AG10803 (cell line): ENCODE measurements at places on chromosomes 4 and X.

- DNase-seq = no peak
Measured at GRCh38 chr4:42398171-42398870, 1.0 kb downstream of the SHISA3 start.

GRCh38 chr4:87540146-87541058 is 11.2 kb upstream of the SPARCL1 start:
- peak; percentile 50 for DNase-seq

DNA sequence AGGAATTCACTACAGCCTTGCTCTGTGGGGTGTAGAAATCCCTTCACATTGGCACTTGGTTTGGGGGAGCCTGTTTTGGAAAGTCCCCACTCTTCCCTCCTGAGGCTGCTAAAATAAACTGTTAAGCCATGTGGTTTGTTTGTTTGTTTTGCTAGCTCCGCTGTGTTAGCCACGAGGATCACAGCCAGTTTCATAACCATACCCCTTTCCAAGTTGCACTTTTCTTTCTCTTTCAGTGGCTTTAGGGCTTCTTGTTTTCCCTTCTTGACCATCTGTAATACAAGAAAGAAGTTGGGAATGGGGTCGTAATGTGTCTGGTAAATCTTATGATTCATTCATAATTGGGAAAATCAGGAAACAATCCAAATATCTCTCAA is 24.8 kb upstream of the UXT start:
- no peak for DNase-seq

DNA sequence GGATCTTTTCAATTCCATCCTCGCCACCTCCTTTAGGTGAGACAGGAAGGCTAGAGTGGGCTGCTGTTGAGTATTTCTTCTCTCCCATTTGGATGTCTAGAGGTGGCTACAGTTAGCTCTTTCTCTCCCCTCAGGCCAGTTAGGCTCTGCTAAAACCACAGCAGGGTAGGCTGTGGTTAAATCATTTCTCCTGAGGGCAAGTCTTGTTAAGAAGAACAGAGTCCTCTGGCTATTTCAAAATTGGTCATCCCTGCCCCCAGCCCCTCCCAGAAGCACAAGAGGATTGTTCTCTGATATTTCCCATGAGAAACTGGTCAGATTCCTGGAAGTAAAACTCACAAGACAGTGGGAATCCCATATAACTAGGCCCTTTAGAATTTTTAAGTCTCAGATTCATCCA is 1359.5 kb downstream of the TECRL start:
- DNase-seq = no peak

- no peak for DNase-seq
Measured at GRCh38 chr4:138655985-138656384, 359.6 kb upstream of the NOCT start.

GRCh38 chrX:142001934-142002333 is 98.2 kb downstream of the MAGEC1 start:
- DNase-seq = no peak

DNA sequence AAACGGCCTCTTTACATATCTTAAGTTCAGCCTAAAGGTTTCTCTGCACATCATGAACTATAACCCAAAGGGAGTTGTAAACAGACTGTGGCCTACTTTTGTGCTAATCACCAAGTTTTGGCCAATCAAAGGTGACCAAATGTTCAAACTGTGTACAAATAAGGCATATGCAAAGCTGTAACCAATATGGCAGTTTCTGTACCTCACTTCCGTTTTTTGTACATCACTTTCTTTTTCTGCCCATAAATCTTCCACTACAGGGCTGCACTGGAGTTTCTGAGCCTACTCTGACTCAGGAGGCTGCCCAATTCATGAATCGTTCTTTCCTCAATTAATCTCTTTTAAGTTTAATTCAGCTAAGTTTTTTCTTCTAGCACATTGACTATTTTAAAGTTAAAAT is 318.7 kb downstream of the SLC7A11 start:
- no peak for DNase-seq

DNA sequence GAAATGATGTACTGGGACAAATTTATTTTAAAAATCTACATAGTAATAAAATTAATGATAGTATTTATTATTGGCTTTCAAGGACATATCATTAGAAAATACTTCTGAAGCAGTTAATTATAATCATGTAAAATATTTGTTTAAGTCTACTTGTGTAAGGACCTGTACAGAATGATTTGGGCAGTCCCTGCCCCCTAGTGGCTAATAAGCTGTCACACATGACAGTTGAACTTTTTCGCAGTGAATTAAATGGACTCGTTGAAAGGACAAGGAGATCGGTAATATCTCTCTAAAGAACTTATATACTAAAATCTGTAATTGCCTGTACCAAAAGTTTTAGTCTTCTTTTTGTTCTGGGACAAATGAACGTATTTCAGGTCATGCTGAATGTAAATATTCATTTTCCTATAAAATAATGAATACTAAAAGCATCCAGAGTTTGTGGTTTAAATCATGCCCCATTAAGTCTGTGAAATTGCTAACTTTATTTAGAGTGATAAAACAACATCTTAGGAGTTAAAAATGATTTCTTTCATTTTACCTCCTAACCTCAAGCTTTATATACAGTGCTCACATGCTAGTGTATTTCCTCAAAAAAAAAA is 13.6 kb downstream of the EXOC1 start:
- peak; percentile 70 for DNase-seq

GRCh38 chrX:23503835-23504539 is 163.3 kb upstream of the PRDX4 start:
- peak; percentile 51 for DNase-seq

- no peak for DNase-seq
Measured at GRCh38 chrX:14406225-14406624, 123.1 kb upstream of the GLRA2 start.

- no peak for DNase-seq
Measured at GRCh38 chrX:118225711-118226428, 109.3 kb upstream of the KLHL13 start.

DNA sequence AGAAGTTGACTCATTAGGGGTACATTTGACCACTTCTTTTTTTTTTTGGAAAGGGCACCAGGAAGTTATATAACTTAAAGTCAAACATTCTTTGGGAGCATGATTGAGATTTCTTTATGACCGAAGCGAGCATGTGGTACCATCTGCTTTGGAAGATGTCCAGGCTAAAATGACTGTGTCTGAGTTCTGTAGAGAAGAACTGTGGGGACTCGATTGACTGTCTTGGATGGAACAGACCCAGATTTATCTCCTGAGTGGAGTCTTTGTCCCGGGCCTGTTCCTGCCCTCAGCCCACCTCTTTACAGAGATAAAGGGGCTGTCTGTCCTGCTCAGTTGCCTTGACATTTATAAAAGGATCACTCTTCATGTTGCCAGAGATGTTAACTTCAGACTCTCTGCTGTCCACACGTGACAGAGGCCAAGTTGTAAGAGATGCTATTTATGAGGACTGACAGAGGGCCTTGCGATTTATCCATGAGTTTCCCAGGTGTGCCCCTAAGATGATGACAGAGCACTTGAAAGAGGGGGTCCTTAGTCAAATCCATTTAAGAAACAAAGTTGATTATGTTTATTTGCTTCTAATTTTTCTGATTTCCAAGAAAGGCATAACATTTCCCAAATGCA is 16.8 kb downstream of the SMIM20 start:
- DNase-seq = no peak

DNA sequence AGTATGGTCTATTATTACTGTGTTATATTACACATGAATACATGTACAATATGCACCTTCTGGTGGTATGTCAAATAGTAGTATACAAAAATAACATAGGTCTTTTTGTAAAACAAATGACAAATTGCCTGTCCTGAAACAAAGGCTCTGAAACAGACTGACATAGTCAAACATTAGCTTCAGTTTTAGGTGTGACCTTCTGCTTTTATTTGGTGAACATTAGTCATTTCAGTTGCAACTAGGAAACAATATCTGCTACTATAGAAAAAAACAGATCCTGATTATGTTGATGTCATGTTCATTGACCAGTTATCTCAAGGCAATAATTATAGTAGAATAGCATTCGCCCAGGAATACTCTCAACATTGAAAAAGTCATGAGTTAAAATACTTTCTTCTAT is 123.0 kb downstream of the CHRNA9 start:
- no peak for DNase-seq

GRCh38 chrX:46750889-46751288 is 8.0 kb downstream of the SLC9A7 start:
- DNase-seq = peak; percentile 71

- DNase-seq = no peak
Measured at GRCh38 chr4:7425591-7426468, 8.9 kb downstream of the PSAPL1 start.

DNA sequence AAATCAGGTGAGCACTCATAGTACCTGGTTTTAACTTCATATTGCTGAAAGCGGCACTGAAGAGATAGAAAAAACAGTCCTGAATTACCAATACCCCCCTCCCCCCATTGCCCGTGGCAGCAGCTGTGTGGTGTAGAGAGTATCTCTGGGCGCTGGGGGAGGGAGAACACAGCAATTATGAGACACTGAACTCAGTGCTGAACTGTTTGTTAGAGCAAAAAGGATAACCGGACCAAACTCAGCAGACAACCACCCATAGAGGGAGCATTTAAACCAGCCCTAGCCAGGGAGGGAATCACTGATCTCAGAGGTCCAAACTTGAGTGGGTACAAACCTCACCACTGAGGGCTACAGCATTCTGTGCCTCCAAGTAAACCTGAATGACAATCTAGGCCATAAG is 457.4 kb upstream of the TEX13C start:
- DNase-seq = no peak

DNA sequence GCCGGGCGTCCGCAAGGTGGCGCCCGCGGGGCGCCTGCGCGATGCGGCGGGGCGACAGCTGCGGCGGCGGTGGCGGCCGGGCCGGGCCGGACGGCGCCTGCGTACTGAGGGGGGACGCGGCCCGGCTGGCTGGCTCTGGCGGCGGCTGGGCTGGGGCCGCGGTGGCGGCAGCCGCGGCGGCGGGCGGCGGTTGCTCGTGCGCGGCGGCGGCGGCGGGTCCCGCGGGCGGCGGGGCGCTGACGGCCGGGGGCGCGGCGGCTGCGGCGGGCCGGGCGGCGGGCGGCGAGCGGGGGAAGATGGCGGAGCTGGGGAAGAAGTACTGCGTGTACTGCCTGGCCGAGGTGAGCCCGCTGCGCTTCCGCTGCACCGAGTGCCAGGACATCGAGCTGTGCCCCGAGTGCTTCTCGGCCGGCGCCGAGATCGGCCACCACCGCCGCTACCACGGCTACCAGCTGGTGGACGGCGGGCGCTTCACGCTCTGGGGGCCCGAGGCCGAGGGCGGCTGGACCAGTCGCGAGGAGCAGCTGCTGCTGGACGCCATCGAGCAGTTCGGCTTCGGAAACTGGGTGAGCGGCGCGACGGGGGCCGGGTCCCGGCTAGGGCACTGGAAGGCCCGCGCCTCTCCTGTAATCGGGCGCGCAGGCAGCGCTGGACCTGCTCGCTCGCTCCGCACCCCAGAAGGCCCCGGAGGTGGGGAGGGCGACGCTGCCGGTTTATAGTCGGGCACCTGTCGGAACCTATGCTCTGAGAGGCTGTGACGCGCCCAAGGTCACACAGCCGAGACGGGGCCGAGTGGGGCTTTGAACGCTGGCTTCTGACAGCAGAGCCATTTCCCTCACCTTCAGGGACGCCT is at the start of gene TADA2B:
TSS of gene TADA2B (plus strand) at position 89 of the 853 bp plus-strand sequence. CDS start at position 297, 208 bp downstream.
- DNase-seq = peak; percentile 45

GRCh38 chr4:70678383-70678999 is 9.8 kb upstream of the UTP3 start:
- no peak for DNase-seq

DNA sequence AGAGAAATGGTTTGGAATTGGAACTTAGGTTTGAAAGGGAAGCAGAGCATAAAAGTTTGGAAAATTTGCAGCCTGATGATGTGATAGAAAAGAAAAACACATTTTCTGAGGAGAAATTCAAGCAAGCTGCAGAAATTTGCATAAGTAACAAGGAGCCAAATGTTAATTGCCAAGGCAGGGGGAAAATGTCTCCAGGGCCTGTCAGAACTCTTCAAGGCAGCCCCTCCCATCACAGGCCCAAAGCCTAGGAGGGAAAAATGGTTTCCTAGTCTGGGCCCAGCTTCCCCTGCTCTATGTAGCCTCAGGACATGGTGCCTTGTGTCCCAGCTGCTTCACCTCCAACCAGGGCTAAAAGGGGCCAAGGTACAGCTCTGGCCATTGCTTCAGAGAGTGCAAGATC is 21.2 kb upstream of the DUSP21 start:
- no peak for DNase-seq

- no peak for DNase-seq
Measured at GRCh38 chrX:55640854-55641253, 17.7 kb downstream of the FOXR2 start.

GRCh38 chr4:143391261-143391660 is 54.6 kb downstream of the GAB1 start:
- DNase-seq = no peak

GRCh38 chr4:157994863-157995262 is 178.0 kb downstream of the GASK1B start:
- DNase-seq = peak; percentile 64

DNA sequence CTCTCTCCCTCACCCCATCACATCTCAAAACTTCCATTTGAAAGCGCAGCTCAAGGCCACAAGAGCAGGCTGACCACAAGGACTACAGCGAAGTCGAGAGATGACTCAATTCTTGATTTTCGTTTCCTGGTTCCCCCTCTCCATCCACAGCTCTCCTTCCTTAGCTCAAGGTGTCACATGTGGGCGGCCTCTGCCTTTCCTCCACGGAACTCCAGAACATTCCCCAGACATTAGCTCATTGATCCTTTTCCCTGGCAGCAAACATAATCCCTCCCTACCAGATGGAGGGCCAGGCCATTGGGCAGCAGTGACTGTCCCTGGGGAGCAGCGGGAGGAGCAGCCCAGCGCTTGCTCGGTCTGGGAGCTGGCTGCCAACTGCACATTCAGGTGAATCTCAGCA is 56.3 kb downstream of the CCDC149 start:
- peak; percentile 38 for DNase-seq

DNA sequence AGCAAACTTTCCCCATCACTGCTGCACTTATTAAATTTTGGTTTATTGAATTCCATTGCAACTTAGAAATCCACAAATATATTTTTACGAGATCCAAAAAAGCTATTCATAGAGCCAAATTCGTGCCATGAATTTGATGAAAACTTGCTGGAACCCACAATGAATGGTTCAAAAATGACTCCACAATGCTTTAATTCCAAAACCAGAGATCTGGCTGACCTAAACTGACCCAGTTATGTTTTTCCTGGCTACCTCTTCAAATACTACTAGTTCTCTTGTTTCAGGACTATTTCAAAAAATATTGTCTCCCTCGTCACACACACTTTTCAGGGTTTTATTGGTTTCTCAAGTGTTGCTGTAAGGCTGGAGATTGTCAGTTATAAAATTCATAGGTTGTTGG is 474.8 kb downstream of the PDGFC start:
- DNase-seq = peak; percentile 89

GRCh38 chrX:119763181-119763580 is 4.8 kb downstream of the SOWAHD start:
- peak; percentile 91 for DNase-seq

GRCh38 chr4:147533331-147533730 is 52.4 kb downstream of the EDNRA start:
- peak; percentile 62 for DNase-seq

GRCh38 chr4:154985673-154986072 is 204.6 kb downstream of the RBM46 start:
- DNase-seq = peak; percentile 72

GRCh38 chr4:29711226-29711625 is 1008.9 kb upstream of the PCDH7 start:
- DNase-seq = no peak

- no peak for DNase-seq
Measured at GRCh38 chrX:13805241-13805640, 11.7 kb downstream of the GPM6B start.
